ENCODE measurements at places on chromosomes 2 and 18. TPM values are rescaled to one million over a fixed set of nuclear protein-coding genes. Genes with fewer than 3 reads are reported as not detected.

TNFAIP6 gene
- total RNA-seq, result not detected

SP9 gene
- not detected for total RNA-seq

UBE2E3 gene
- 30.3 TPM for total RNA-seq

CTLA4 gene
- not detected for total RNA-seq

PRKRA gene
- total RNA-seq, result 35.9 TPM

CYP26B1 gene
- 4.9 TPM for total RNA-seq

DNA sequence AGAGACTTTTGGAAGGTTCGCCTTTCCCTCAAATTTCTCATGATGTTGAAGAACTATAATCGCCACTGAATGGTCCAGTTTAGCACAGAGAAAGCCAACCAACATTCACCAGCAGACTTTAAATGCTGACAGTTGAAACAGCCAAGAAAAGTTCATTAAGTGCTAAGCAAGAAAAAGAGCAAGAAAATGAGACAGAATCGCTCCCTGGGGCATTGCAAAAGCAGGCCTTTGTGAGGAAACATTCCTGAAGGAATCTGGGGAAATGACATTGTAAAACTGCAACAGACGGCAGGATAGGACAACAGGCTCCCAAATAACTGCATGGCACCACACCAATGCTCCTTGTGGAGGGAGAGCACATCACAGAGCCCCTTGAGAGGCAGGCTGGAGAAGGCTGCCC is 269.3 kb upstream of the ID2 start:
- H3K4me3 ChIP-seq, result no peak overlapping the region
- no peaks in the 10 kb centered on the region for H3K36me3 ChIP-seq
- DNase-seq, result peak; percentile 41
- H3K27me3 ChIP-seq, result no peaks in the 10 kb centered on the region
- H3K27ac ChIP-seq, result peak overlapping the region; percentile 42
- peaks cover 33% of the 10 kb centered on the region for H3K4me1 ChIP-seq

DNA sequence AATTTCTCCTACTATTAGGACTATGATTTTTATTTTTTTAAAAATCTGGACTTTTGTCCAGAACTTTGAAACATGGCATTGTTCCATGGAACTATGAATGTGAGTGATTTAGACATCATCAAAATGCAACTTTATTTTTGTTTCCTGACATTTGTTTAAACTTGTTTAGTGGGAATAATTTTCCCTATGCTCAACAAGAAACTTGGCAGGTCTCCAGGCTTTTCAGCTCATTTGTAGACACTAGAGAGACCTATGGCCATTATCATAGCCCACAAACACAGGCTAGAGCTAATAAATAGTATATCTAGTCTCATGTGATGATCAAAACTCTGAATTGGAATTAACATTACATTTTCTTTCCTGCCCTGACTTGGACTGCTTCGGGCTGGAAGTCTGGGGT is 145.1 kb upstream of the CELF4 start:
- no peak for DNase-seq
- no peak overlapping the region for H3K27ac ChIP-seq
- no peaks in the 10 kb centered on the region for H3K4me1 ChIP-seq
- no peaks in the 10 kb centered on the region for H3K27me3 ChIP-seq
- no peak overlapping the region for H3K4me3 ChIP-seq

GRCh38 chr2:230137902-230138539 is 69.3 kb upstream of the SLC16A14 start:
- H3K36me3 ChIP-seq, result no peaks in the 10 kb centered on the region
- H3K4me3 ChIP-seq, result no peak overlapping the region

DNA sequence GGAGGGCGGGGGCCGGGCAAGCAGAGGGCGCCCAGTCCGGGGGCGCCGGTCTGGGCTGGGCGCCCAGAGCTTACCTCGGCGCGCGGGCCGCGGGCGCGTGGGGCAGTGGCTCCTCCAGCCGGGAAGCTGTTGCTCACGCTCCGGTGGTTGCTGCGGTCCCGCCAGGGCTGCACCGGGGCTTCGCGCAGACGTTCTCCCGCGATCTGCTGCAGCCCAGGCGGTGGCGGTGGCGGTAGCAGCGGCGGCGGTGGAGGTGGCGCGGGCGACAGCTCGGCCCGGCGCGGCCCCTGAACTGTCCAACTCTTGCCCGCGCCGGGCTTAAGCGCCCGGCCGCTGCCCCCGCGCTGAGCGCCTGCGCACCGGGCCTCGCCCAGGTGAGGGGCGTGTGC is 391 bp downstream of the ZNF385B start:
- H3K27me3 ChIP-seq, result no peaks in the 10 kb centered on the region
- peaks cover 13% of the 10 kb centered on the region for H3K4me1 ChIP-seq
- H3K27ac ChIP-seq, result no peak overlapping the region
- peak; percentile 16 for DNase-seq

GRCh38 chr2:230865307-230865765 is 594 bp downstream of the ITM2C start:
- H3K4me3 ChIP-seq, result peak overlapping the region; percentile 76
- peak overlapping the region; percentile 45 for H3K27ac ChIP-seq
- H3K27me3 ChIP-seq, result no peaks in the 10 kb centered on the region
- no peaks in the 10 kb centered on the region for H3K36me3 ChIP-seq
- peaks cover 40% of the 10 kb centered on the region for H3K4me1 ChIP-seq
- no peak for DNase-seq

DNA sequence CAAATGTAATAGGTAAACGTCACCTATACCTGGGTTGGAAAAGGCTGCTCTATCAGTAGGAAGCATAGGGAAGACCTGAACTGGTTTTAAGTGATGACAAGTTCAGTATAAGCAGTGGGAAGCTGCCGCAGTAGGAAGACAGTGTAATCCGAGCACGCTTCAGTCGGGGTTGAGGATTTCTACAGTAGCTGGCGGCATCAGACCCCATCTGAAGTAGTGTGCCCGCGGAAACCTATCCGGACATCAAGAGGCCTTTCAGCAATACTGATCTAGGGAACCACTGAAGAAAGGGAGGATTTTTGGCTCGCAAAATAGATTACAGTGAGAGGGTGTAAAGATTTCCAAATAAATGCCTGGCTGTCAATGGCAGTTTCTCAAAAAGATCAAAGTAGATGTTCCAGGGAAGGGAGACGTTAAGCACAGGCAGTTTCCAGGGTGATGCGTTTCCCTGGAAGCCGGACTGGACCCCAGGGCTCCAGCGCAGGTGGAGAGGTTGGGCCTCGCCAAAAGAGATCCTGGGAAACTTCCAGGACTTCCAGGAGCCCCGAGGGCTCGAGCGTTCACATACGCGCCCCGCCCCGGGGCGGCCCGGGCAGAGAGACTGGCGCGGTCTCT is 5.3 kb downstream of the LOXL3 start:
- no peaks in the 10 kb centered on the region for H3K36me3 ChIP-seq
- H3K4me3 ChIP-seq, result peak overlapping the region; percentile 69
- no peaks in the 10 kb centered on the region for H3K27me3 ChIP-seq
- peaks cover 20% of the 10 kb centered on the region for H3K4me1 ChIP-seq
- DNase-seq, result no peak

GRCh38 chr2:39379643-39380524 is 57.2 kb downstream of the MAP4K3 start:
- no peaks in the 10 kb centered on the region for H3K36me3 ChIP-seq
- H3K27me3 ChIP-seq, result no peaks in the 10 kb centered on the region
- no peak overlapping the region for H3K4me3 ChIP-seq
- no peak for DNase-seq

- DNase-seq, result no peak
- H3K36me3 ChIP-seq, result no peaks in the 10 kb centered on the region
- no peaks in the 10 kb centered on the region for H3K27me3 ChIP-seq
- H3K27ac ChIP-seq, result no peak overlapping the region
Observed at GRCh38 chr2:203763938-203764664, 57.7 kb downstream of the CD28 start.

DNA sequence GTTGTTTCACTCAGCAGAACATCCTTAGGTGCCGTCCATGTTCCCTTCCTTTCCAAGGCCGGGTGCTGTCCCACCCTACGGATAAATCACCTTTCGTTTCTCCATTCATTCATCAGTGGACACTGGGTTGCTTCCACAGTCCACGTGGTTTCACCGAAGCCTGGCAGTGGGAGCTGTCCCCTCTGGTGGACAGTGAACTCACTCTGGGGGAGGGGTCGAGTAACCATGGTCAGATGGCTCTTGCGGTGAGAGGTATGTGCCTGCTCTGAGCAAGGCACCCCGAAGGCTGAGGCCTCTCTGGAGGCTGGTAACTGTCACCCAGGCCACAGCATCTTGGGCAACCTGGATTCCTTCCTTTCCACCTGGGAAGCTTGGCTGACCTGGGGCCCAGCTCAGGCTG is 61.5 kb upstream of the TWIST2 start:
- H3K4me3 ChIP-seq, result no peak overlapping the region
- DNase-seq, result no peak
- H3K27ac ChIP-seq, result no peak overlapping the region
- no peaks in the 10 kb centered on the region for H3K4me1 ChIP-seq

Measured in body of pancreas (tissue), 4 donors.